Uterus (tissue), 4 donors: ENCODE measurements at places on chromosomes 11 and 22. TPM values are rescaled to one million over a fixed set of nuclear protein-coding genes. Genes with fewer than 3 reads are reported as not detected.

- DNase-seq = no peak
Measured at GRCh38 chr11:34236572-34236971, 121.2 kb downstream of the ABTB2 start.

DNA sequence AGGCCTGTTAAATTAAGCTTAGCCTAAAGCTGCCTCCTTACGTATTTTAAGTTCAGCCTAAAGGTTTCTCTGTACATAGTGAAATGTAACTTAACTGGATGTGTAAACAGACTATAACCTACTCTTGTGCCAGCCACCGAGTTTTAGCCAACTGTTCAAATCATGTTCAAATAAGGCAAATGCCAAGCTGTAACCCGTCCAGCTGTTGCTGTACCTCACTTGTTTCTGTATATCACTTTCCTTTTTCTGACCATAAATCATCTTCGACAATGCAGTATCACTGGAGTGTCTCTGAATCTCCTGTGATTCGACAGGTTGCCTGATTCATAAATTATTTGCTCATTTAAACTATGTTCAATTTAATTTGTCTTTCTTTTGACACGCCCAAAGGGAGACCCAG, 4.0 kb upstream of the PLAAT5 start:
- DNase-seq = no peak

DNA sequence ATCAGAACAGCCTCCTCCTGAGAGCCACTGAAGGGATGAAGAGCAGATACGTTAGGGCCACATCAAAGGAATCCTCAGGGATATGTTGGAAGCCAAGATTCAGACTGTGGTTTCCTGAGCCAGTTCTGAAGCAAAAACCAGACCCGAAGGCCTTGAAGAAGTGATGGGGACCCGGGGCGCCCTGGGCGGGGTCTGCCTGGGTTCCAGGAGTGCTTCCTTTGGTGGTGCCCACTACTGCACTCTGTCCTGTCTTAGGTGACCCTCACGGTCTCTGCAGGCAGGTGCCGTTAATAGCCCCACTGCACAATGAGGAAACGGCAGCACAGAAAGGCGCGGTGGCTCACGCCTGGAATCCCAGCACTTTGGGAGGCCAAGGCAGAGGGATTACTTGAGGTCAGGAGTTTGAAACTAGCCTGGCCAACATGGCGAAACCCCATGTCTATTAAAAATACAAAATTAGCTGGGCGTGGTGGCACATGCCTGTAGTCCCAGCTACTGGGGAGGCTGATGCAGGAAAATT, 12.9 kb upstream of the SH3BP1 start:
- DNase-seq = no peak

ALKBH3 gene
- 75.3 TPM for total RNA-seq

OR52I1 gene
- total RNA-seq = not detected

- DNase-seq = no peak
Measured at GRCh38 chr11:27022659-27023251, 17.9 kb upstream of the BBOX1 start.

DNA sequence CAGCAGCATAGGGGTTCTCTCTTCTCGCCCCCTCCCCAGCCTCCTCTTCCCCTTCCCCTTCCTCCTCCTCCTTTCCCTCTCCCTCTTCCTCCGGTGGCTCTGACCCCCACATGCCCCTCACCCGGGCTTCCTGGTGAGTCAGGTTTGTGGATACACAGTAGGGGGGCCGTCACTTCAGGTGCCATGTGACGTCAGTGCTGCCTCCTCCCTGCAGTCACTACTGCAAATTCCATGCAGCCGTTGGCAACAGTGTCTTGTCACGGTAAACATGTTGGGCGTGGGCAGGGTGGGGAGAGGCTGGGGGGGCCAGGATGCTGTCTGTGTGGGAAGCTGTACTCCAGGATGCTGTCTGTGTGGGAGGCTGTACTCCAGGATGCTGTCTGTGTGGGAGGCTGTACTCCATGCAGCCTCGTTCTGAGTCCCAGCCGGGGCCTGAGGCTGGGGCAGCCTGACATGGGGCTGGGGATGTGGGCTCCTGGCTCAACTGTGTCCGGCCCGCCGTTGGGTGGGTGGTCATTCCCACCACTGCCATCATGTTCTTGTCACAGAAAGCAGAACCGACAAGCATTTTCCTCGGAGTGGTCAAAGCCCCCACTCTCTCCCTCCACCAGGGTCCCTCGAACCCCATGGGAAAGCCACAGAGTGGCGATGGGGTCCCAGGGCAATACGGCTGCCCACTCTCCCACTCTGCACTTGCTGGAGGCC, 2.4 kb upstream of the MUC2 start:
- DNase-seq = peak; percentile 12

- DNase-seq = no peak
Measured at GRCh38 chr11:5364214-5364613, 12.9 kb downstream of the OR51B6 start.

TBCEL gene
- 19.5 TPM for total RNA-seq

IGF2 gene
- total RNA-seq = 241 TPM

GRCh38 chr22:27667121-27667843, 134.3 kb downstream of the MN1 start:
- DNase-seq = peak; percentile 62

DNA sequence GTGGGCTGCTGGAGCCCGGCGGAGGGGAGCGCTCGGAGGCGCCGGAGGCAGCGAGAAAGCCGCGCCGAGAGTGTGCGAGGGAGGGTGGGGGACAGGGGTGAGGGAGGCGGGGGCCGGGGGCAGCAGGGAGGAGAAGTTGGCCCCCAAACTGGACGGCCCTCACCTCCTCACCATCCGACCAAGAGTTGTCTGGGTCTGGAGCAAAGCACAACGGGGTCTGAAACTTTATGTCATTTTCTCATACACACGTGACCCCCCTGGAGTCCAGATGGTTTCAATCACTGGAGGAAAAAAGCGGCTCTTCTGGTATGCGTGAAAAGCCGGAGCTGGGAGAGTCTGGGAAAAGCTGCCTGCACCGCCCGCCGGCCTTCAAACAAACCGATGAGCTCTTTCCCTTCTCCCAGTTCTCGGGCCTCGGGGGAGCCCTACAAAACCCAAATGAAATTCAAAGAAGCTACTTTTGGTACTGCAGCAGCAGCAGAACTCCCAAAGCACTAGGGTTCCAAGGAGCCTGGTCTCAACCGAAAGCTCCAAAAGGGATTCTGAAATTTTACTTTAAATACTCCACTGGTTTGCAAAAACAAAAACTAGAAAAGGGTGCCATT, 39.7 kb upstream of the AKIP1 start:
- peak; percentile 78 for DNase-seq

GRCh38 chr22:44379817-44380755, 67.3 kb upstream of the SHISAL1 start:
- no peak for DNase-seq

- DNase-seq = no peak
Measured at GRCh38 chr22:25166266-25167040, 33.2 kb upstream of the CRYBB3 start.

PAMR1 gene
- 26.8 TPM for total RNA-seq

- DNase-seq = no peak
Measured at GRCh38 chr22:50314081-50314454, 6.6 kb upstream of the PLXNB2 start.

- DNase-seq = no peak
Measured at GRCh38 chr11:70381872-70382861, 16.2 kb upstream of the CTTN start.

DNA sequence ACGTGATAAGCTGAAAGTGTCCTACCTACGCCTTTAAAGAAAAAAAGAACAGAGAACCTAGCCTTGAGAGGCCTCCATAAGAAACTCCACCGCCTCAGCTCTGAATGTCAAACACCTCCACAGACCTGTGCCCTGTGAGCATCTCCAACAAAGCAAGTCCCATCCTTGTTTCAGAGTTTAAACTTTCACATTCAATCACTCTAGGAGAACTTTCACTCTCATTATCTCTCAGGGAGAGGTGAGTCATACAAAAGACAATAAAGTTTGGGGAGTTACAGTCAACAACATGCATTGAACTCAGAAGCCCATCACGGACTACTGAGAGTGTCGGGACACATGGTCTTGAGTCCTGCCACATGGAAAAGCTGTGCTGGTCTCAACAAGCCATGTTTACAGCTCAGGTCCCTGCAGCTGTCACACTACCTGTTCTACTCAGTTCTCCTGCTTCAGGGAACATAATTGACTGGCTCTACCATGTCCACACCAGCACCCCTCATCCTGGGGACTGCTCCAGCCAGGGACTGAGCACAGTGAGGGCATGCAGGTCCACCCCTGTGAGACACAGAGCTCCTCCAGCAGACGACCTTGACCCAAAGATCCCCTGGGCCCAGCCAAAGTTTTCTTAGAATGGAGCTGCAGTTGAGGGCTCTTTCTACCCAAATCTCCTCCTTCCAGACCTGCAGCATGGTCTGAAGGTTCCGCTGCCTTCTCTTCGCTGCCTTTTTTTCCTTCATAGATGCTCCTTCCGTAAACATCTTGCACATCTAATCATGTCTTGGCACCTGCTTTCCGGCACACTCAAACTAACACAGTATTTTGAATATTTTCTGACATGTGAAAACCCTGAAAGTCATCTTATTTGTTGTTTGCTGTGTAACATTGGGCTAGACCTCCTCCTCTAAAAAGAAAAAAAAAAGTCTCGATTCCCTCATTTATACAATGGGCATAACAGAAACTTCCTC, 114.9 kb downstream of the ETS1 start:
- DNase-seq = no peak

DNA sequence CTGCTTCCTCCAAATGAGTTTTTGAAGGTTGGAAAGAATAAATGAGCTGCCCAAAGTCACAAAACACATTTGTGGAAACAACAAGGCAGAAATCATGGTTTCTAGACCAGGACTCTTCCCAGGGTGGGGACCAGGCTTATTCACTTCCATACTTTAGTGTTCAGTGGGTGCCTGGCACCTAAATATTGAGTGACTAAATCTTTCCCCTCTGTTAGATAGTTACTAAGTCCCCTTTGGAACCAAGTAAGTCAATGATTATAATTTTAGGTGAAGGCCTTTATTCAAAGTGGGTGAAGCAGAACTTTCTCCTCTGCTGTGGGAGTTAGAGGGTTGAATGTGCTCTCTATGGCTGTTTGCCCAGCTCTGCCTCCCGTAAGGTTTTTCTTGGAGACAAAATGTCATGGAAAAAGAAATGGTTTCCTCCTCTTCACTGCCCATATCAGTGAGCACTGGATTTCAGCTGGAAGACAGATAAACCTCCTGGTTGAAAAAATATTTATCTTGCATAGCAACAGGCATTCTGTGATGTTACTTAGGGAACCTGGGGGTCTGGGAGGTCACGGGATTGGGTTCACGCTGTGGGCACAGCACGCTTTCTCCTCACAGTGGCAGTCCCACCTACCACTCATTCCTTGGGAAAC, 117.8 kb downstream of the CCDC81 start:
- peak; percentile 50 for DNase-seq

GRCh38 chr22:22955276-22955798, 67.7 kb downstream of the IGLL5 start:
- no peak for DNase-seq

GAB4 gene
- total RNA-seq = not detected

GRCh38 chr11:92580908-92581307, 356.3 kb downstream of the FAT3 start:
- DNase-seq = no peak

DNA sequence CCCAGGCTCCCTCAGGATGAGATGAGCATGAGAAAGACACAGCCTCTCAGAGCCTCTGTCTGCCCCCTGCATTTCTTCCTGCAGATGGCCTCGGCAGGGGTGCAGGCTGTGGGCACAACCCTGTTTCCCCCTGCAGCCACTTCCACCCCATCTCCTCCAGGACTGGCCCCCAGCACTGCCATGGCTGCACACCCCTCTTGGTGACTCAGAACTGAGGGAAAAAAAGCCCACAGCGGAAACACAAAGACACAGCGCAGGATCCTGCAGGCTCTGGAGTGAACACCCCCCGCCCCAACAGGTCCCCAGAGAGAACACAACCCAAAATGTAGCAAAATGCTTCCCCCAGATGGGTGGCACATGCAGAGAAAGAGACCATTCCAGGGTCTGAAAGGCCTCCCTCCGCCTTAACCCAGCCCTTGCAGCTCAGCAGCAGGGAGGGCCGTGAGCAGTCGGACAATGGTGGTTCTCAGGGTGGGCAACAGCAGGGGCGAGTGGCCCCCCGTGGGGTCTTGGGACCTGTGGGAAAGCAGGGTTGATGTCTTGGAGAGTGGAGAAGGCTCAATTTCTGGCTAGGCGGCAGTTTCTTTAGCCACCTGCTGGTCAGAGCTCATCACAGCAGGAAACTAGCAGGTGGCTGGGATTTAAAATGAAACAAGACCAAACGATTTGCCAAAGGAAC, 8.0 kb downstream of the TUBGCP6 start:
- DNase-seq = no peak

KCNK4 gene
- total RNA-seq = not detected

GRCh38 chr11:17148536-17148935, 59.2 kb downstream of the PIK3C2A start:
- no peak for DNase-seq

GRCh38 chr11:28176351-28176750, 68.2 kb downstream of the METTL15 start:
- no peak for DNase-seq
